ENCODE measurements at places on chromosomes 6 and 20.
A peak's percentile ranks its signal among the peaks of the same experiment; 100 is the strongest.

- DNase-seq: no peak
Measured at GRCh38 chr6:46638650-46639049, 14.0 kb downstream of the CYP39A1 start.

- no peak for DNase-seq
Measured at GRCh38 chr6:21791581-21791980, 198.0 kb downstream of the SOX4 start.

- no peak for DNase-seq
Measured at GRCh38 chr6:45538641-45539547, 161.2 kb upstream of the SUPT3H start.

DNA sequence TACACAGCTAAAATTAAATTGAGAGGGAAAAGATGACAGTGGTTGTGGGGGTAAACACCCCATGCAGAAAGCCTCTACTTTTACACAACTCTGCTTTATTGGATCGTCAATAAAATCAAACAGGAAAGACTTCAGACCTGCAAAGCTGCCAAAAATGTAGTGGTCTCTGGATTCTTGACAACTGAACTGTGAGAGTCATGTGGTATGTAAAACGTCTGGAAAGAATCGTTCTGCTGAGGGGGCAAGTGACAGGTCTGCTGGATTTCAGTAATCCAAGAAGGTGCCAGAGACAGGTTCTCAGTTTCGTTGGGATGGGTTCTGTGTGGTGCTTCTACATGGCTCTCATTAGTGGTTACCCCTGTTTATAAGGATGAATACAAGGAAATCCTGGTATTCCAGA is 63.3 kb downstream of the TSPYL4 start:
- no peak for DNase-seq

GRCh38 chr6:111231090-111231459 is 143.8 kb downstream of the SLC16A10 start:
- no peak for DNase-seq

DNA sequence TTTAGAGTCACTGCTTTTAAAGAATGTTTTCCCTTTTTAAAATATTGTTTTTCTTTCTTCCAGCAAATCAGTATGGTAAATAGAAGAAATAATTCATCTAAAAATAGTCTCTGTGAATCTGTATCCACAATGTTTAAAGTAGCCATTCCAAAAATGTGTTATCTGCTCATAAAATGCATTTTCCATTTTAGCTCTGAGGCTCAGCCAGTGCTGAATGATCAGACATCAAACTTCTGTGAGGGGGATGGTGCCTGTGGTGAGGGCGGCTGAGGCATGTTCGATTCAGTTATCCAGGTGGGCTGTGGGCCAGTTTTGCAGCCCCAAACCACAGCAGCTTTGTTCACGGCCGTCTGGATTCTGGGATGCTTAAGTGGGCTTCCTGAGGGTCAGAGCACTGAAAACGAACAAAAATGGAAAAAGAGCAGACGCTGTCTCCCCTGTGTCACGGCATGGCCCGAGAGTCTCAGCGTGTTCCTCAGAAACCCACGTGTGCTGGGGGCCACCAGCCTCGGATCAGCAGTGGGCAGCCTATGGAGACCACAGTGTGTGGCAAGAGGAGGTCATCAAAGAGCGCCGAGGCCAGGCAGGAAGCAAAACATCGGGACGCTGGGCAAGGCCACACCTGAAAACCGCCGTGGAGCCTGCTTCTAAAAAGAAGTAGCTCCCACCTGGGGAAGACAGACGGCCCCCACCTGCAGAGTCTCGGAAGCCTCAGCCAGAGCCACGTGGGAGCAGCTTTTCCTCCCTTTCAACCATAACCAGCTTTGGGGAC is 134.9 kb upstream of the THBS2 start:
- no peak for DNase-seq

GRCh38 chr6:90286884-90287488 is 9.7 kb downstream of the BACH2 start:
- peak; percentile 75 for DNase-seq

DNA sequence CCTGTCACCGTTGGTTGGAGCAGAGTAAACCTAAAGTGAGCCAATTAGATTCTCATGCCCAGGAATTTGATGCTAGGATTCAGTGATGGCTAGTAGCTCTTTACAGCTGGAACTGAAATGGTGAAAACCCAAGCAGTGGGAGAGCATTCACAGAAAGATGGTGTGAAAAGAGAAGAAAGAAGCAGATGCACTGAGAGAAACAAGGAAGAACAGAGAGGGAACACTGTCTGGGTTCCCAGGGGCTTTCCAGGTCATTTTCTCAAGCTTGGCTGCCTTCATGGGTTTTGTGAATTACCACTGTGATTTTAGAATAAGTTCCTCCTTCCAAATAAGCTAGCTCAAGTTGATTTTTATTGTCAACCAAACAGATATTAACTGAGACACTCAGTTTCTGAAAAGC is 104.1 kb upstream of the AKIRIN2 start:
- no peak for DNase-seq

All from stimulated activated naive CD8-positive, alpha-beta T cell treated with anti-CD3 and anti-CD28 coated beads, Interleukin-15, amount 100 ng/mL, for 72 hours (primary cell).